Ascending aorta (tissue), 2 donors: ENCODE measurements at places on chromosomes 6 and 20. TPM values are rescaled to one million over a fixed set of nuclear protein-coding genes. Genes with fewer than 3 reads are reported as not detected.

HSPA12B gene
- 64.8 TPM for total RNA-seq

ENTPD6 gene
- total RNA-seq = 66.5 TPM

DNA sequence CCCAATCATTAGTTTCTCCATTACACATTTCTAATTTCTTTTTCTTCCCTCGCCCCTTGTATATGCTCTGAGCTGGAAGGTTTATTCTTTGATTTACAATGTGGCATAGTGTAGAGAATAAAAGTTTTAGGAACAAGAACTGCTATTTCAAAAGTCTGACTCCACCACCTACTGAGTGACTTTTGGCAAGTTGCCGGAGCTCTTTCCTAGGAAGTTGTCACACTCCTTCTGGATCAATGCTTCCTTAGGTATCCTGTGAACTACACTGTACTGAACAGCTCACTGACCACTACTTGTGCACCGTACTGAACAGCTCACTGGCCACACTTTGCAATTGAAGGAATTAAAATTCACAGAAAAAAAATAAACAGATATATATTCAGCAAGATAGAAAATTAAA, 458.2 kb downstream of the FRK start:
- no peaks in the 10 kb centered on the region for H3K4me1 ChIP-seq
- H3K4me3 ChIP-seq = no peak overlapping the region
- no peak for DNase-seq
- H3K27ac ChIP-seq = no peak overlapping the region
- no peaks in the 10 kb centered on the region for H3K36me3 ChIP-seq

- no peaks in the 10 kb centered on the region for H3K27me3 ChIP-seq
- DNase-seq = no peak
- no peak overlapping the region for H3K4me3 ChIP-seq
- H3K36me3 ChIP-seq = peaks cover 15% of the 10 kb centered on the region
- H3K27ac ChIP-seq = peak overlapping the region; percentile 4
Observed at GRCh38 chr6:108671790-108672189, 111.1 kb downstream of the FOXO3 start.

DNA sequence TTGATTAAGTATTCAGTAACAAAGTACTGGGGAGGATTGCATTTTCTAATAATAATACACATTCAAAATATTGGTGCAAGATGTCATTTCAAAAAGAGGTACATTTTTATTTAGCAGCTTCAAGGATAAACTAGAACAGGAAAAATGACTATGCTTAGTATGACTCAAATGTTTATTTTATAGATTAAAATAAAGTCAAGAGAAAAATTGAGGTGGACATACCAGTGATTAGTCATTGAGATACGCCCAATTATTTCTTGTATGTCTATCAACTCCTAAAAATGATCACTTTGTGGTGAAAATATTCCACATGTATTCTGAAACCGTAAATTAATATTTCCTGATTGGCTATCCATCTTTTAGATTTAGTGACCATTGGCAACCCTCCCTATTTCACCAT, 96.7 kb downstream of the PHF3 start:
- DNase-seq = no peak
- H3K27ac ChIP-seq = no peak overlapping the region
- H3K4me3 ChIP-seq = no peak overlapping the region
- H3K36me3 ChIP-seq = no peaks in the 10 kb centered on the region
- H3K27me3 ChIP-seq = no peaks in the 10 kb centered on the region
- H3K4me1 ChIP-seq = no peaks in the 10 kb centered on the region
